ENCODE measurements at places on chromosomes 1 and 21. TPM values are rescaled to one million over a fixed set of nuclear protein-coding genes. Genes with fewer than 3 reads are reported as not detected.

The AMY1B gene
- not detected for total RNA-seq

The PODN gene
- total RNA-seq = not detected

The CRABP2 gene
- 9.1 TPM for total RNA-seq

The RCSD1 gene
- total RNA-seq = not detected

The TAL1 gene
- total RNA-seq = not detected

The NHLH1 gene
- 0.76 TPM for total RNA-seq

The OR2L5 gene
- not detected for total RNA-seq

The CSF3R gene
- not detected for total RNA-seq

The BMP8B gene
- total RNA-seq = 5.3 TPM

The KRTAP26-1 gene
- not detected for total RNA-seq

The OXCT2 gene
- 0.55 TPM for total RNA-seq

Data from A549 treated with Hydrocortisone at 1 μM for 4 hours (cell line).